ENCODE measurements at places on chromosomes 2 and 18. TPM values are rescaled to one million over a fixed set of nuclear protein-coding genes. Genes with fewer than 3 reads are reported as not detected.

GRCh38 chr18:27382567-27383216 lies 197.6 kb upstream of the CHST9 start:
- DNase-seq: no peak

The TRPM8 gene
- total RNA-seq: not detected

- DNase-seq: no peak
Observed at GRCh38 chr2:121187982-121188411, 97.0 kb downstream of the TFCP2L1 start.

The TTN gene
- 0.78 TPM for total RNA-seq

The DYNAP gene
- total RNA-seq: not detected
